ENCODE measurements at places on chromosomes 1 and 21.

GRCh38 chr1:232367293-232367692, 262.6 kb downstream of the SIPA1L2 start:
- DNase-seq: peak; percentile 41

- peak; percentile 65 for DNase-seq
Measured at GRCh38 chr1:230189341-230189740, 122.3 kb downstream of the GALNT2 start.

- no peak for DNase-seq
Measured at GRCh38 chr21:37294679-37295078, 27.5 kb upstream of the VPS26C start.

- no peak for DNase-seq
Measured at GRCh38 chr1:228282329-228283042, 74.6 kb downstream of the OBSCN start.

DNA sequence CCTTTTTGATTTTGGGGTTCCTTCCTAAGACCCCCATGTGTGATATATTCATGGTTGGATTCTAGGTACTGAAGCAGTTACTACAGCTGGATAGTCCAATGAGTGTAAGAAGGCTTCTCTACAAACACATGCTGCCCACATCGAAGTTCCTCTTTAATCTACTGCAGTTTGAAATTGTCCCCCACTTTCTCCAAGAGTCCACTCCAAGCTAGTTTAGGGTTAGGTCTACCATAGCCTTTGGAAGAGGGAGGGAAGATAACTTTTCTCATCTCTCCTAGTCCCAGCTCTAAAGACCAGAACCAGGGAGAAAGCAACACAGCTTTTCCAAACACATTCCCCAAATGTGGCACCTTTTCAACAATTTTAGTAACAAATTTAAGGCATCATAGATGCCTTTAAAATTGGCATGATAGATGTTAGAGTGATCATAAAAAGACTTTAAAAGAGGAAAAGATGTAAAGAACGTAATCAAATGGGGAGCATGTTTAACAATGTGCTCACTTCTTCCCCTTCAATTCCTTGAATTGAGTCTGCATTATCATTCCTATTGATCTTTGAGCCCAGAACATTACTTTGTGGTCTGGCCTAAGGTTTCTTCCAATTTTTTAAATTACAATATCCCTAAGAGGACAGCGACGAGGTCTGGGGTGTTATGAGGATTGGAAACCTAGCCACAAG, 1.0 kb upstream of the EXO1 start:
- DNase-seq: no peak

DNA sequence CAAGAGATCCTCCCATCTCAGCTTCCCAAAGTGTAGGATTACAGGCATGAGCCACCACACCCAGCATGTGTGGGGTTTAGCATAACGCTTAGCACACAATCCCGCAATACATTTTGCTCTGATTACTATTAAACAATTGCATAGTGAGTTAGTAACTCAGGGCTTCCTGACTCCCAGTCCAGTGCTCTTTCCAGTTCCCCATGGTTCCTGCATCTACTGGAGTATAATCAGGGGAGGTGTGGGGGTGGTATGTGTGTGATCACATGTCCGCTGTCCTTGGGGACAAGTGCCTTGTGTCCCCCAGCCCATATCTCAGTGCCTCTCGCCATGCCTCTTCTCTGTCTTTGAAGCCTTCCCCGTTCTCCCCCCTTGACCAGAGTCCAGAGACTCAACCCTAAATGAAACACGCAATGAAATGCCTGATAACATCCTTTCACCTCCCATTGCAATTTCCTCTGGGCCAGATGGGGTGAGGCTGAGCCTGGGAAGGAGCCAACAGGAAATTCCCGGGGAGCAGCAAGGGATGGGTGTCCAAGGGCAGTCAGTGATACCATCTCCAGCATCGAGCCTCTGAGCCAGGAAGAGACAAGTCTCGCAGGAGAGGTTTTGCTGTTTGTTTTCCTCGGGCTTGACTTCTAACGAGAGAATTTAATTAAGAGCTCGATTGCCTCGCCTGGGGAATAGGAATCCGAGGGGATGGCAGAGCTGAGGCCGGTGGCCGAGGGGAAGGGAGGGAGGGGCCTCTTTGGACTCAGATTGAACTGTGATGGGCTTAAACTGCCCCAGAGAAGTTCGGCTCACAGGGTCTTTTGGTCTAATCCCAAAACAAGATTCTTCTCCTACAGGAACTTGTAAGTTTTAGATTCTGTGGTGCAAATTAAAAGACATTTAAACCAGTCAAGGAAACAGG, 7.7 kb upstream of the HTR1D start:
- DNase-seq: no peak

GRCh38 chr1:26289158-26290059, 9.5 kb downstream of the SH3BGRL3 start:
- DNase-seq: no peak

DNA sequence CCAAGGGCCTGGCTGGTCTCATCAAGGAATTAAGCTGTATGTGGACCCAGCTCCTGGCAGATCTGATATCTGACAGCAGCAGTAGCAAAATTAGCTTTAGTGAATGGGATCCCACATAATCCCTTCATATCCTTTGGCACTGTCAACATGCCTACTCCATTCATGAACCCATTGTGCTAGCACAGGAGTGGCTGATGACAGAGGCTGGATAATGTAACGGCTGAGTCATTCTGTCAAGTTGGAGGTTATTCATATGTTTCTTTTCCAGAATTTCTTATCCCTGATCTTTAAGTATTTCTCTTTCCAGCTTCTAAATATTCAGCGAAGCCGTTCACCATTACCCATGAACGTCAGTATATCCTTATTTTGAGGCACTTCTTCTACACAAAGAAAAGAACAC, 84.3 kb downstream of the EXTL2 start:
- no peak for DNase-seq

- DNase-seq: no peak
Measured at GRCh38 chr1:79839882-79840281, 833.4 kb upstream of the ADGRL4 start.

GRCh38 chr1:17640393-17640792, 100.9 kb downstream of the ARHGEF10L start:
- no peak for DNase-seq

- no peak for DNase-seq
Measured at GRCh38 chr1:160208557-160209320, 3.6 kb downstream of the PEA15 start.

GRCh38 chr1:113036639-113037321, 36.2 kb upstream of the LRIG2 start:
- no peak for DNase-seq

DNA sequence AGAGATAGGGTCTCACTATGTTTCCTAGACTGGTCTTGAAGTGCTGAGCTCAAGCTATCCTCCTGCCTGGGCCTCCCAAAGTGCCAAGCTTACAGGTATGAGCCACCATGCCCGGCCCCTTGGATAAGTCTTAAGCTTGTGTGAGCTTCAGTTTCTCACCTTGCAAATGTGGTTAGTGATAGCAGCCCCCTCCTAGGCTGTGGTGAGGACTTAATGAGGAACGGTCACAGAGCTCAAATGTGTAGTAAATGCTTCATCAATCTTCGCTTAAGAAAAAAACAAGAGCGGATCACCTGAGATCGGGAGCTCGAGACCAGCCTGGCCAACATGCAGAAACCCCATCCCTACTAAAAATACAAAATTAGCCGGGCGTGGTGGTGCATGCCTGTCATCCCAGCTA, 3.0 kb downstream of the CNR2 start:
- no peak for DNase-seq

GRCh38 chr1:192386051-192386650, 69.4 kb downstream of the RGS21 start:
- no peak for DNase-seq

- no peak for DNase-seq
Measured at GRCh38 chr1:177249231-177249630, 78.5 kb downstream of the BRINP2 start.

- DNase-seq: no peak
Measured at GRCh38 chr21:42461881-42462877, 33.8 kb downstream of the RSPH1 start.

GRCh38 chr1:110582378-110582777, 23.8 kb downstream of the KCNA2 start:
- no peak for DNase-seq

DNA sequence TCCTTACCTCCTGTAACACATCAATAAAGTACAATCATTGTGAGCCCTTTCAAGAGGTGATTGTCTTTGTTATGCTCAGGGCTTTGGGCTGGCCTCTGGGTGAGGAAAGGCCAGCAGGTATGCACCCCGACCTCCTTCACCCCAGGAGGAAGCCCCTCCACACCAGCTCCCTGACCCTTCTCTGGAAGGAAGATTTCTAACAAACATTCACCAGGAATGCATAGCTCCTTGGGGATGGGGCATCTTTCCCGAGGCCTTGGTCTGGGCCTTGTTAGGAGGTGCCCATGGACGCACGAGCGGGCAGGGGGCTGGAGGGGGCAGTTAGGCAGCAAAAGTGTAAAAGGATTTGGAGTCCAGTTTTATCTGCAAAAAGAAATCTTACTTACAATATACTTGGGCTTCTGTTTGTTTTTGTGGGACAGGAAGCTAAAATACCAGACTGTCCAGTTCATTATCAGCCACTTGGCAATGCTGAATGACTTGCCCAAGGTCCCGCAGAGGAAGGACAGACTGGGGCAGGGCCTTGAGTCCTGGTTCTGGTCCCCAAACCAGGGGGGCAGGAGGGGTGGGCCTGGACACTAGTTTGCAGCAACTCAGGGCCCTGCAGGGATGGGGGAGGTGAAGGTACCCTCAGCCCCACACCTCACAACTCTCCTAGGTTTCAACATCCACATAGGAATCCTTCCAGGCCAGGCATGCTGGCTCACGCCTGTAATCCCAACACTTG, 10.1 kb downstream of the ZC3H12A start:
- no peak for DNase-seq

- no peak for DNase-seq
Measured at GRCh38 chr1:204093781-204094180, 20.9 kb downstream of the SOX13 start.

GRCh38 chr1:169943963-169944526, 50.3 kb upstream of the SCYL3 start:
- DNase-seq: no peak

- DNase-seq: no peak
Measured at GRCh38 chr1:201171063-201172036, 17.1 kb upstream of the TMEM9 start.

DNA sequence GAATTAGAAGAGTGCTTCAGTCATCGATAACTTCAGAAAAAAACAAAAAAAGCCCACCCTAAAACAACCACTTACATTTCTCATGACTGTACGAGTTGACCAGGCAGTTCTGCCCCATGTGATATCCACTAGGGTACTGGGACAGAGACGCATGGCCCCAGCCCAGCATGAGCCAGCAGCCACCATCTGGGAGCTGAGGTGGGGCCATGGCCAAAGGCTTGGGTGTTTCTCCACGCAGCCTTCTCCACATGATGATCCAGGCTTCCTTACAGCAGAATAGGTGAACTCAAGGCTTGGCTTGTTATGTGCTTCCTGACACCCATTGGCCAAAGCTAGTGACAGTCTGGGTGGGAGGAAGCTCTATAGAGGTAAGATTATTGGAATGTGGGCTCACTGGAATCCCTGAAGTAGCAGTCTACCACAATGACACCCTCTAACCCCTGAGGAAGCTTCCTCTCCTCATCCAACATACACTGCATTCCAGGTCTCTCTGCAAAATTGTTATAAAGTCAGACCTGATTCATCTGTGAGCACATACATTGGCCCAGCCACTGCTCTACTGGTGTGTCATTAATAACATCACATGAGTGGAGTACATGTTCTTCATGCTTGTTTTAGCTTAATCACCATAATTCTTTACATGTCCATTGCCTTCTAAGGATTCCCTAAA, 66.3 kb upstream of the NTPCR start:
- DNase-seq: no peak

DNA sequence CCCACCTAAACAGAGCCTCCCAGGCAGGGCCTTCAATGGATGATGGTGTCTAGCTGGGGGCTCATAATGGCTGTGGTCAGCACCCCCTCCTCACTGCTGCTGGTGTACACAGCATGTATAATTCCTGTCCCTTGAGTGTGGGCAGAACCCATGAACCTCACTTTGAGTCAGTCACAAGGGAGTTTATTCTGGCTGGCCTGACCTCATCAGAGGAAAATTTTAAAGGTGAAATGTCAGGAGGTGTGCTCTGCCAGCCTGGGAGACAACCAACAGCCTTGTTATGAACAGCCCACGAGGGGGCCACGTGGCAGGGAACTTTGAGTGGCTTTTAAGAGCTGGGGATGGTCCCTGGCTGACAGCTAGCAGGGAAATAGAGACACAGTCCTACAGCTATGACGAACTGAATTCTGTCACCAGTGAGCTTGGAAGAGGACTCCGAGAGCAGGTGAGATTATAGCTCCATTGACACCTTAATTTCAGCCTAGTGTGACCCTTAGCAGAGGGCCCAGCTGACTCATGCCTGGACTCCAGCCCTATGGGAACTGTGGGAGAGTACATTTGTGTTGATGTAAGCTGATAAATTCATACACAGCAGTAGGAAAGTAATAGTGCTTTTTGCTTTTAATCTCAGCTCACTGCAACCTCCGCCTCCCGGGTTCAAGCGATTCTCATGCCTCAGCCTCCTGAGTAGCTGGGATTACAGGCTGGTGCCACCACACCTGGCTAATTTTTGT, 73.5 kb upstream of the RUNX3 start:
- DNase-seq: no peak

GRCh38 chr1:180623579-180624347, 8.1 kb upstream of the XPR1 start:
- no peak for DNase-seq

- no peak for DNase-seq
Measured at GRCh38 chr1:193281894-193282293, 95.5 kb upstream of the B3GALT2 start.
